ENCODE measurements at places on chromosomes 2 and 18.

GRCh38 chr2:216549926-216550690 is 51.5 kb downstream of the RPL37A start:
- no peak for DNase-seq

GRCh38 chr2:233912691-233913423 is 4.3 kb upstream of the TRPM8 start:
- peak; percentile 4 for DNase-seq

- DNase-seq: no peak
Observed at GRCh38 chr18:49139766-49140165, 189.0 kb upstream of the SMAD7 start.

DNA sequence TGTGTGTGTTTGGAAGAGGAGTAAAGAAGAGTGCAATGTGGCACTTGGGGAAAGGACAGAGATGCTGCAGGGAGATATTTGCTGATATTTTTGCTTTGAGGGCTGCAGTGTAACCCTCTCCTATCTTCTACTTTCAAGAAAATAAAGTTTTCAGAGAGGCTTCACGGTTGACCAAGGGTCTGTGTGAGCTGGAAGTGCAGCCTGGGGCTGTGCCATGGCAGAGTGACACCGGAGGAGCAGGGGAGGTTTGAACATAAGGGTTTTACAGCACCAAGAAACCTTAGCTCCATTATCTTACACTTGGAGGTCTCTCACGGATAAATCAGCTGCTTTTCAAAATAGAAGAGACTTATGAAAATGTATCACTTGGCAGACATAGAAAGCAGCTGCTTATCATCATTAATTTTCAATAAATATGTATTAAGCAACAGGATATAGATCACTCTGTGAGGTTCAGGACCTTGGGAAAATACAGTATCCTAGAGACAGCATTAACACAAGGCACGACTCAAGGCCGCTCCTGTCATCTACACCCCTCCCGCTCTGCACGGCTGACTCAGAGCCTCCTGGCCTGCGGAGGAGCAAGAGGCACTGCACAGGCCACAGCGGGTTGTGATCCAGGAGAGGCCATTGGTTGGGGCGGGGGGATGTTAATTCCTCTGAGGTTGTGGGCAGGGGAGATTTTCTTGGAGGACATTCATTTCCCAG is 127.8 kb downstream of the COPS8 start:
- no peak for DNase-seq

- no peak for DNase-seq
Observed at GRCh38 chr2:49178656-49179055, 24.3 kb upstream of the FSHR start.

DNA sequence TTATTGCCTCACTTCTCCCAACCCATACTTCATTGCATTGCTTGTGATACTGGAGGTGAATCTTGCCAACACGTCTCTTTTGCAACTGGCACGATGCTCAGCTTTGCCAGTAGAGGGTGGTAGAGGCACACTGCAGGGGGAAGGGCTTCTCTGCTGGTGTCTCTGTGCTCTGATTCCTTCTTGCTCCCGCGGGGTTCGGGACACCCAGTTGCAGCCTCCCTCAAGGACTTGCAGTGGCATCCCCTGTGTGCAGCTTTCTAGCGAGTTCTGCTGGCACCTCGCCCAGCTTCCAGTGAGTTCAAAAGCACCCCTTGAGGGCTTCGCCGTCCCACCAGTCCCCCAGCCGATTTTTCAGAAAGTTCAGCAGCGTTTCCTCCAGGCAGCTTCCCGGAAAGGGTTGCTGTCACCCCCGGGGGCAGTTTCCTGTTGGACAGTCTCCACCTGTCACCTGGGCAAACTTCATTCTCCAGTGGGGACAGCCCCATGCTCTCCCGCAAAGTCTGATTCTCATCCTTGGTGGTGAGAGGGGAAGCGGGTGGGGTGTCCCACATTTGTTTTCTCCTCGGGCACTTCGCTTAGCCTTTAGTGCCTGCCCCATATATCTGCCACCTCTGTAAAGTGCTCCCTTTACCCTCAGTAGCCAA is 35.4 kb upstream of the EN1 start:
- DNase-seq: peak; percentile 52

- no peak for DNase-seq
Observed at GRCh38 chr2:164624316-164624715, 3.0 kb upstream of the GRB14 start.

DNA sequence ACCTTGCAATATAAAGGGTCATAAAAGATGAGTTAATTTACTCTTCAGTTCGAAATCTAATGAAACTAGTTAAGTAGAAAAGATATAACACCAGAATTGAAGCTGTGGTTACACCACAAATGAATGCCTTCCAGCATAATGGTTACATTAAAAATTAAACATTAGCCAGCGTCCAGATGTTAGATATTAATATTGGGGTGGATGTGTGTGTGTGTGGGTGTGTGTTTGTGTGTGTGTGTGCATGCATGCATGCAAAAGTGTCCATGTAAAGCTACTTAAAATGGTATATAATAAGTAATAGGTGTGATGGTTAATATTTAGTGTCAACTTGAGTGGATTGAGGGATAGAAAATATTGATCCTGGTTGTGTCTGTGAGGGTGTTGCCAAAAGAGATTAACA is 170.4 kb upstream of the FN1 start:
- no peak for DNase-seq

DNA sequence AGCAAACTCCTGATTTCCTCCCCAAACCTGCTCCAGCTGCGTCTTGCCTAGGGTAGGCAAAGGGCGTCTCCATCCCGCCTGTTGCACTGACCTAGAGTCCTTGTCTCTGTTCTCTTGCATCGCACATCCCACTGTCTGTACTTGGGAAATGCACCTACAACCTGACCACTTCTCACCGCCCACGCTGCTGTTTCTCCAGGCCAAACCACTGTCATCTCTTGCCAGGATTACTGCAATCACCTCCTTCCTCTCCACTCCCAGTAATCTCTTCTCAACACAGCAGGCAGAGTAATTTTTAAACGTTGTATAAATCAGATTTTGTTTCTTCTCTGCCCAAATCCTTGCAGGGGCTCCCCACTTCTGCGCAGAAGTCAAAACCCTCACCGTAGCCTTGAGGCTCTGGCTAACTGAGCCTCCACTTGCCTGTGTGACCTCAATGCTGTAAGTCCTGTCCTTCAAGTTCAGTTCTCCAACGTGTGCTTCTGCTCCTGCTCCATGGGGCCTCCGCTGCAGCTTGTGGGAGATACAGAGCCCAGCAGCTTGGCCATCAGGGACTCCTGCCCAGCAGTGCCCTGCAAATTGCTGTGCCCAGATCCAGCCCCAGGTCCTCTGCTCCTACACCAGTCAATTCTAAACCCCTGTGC is 27.7 kb upstream of the SEMA4C start:
- no peak for DNase-seq

DNA sequence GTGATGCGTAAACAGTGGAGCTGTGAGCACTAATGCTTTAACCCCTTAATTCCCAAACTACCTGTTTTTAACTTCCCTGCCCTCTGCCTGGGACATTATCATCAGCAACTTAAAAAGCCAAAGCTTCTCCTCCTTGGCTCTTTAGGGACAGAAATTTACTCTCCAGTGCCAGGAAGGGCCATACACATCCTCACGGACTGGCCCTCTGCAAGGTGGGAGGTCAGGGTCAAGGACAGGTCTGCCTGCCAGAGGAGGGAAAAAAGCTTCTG is 21.5 kb downstream of the KCTD1 start:
- no peak for DNase-seq

DNA sequence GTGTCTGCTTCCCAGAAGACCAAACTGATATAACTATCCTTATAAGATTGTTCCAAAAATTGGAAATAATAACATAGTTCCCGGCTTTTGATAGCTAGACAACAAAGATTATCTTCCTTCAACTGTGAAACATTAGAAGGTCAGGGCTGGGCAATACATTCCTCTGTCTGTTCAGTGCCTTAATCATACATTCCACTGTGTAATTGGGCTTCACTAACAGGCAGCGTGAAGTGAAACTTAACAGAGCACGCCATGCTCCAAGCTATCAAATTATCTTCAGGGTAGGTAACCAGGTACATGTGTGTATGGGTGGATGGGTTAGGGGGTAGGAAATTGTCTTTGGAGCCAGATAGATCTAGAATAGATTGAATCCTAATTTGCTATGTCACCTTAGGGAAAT is 23.5 kb upstream of the ARL5A start:
- no peak for DNase-seq

DNA sequence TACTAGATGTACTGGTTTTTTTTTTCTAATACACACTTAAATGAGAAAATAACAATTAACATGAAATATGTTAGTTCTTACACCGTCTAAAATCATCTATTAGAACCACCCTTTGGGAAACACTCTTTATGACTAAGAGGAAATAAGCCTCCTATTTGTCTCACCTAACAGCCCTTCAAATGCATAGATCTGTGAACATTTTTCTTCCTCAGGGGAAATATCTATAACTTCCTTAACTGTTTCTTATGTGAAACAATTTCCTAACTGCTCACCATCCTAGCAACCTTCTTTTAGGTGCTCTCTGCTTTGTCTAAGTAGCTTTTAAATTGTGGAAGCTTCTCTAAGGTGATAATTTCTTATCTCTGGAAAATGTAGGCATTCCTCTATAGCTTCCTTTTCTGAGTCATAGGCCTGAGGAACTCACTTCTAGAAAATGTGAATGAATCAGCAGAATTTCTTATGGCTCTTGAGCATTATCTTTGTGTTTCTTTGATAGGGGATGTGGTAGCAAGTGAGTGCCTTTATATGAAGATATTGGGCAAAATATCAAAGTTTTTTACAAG is 56.1 kb downstream of the CNTNAP5 start:
- no peak for DNase-seq

DNA sequence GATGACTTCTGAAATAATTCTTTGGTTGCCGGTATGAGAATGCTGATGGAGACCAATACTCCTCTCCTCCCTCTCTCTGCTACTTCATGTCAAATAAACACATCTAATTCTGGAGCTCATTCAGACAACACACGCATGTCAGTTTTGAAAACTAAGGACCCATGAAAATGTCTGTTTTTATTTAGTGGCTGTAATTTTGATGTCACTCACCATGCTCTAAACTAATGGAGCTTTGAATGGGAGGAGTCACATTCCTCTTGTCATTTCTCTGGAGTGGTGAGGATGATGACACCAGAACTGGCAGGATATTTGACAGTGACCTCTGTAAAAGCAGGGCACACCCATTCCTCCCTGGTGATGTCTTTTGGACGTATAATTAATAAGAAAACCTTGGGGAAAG is 163.0 kb downstream of the PHLPP1 start:
- no peak for DNase-seq

GRCh38 chr18:25915907-25916306 is 174.5 kb downstream of the SS18 start:
- DNase-seq: no peak

GRCh38 chr18:75076286-75076685 is 132.7 kb downstream of the PTGR3 start:
- DNase-seq: no peak

DNA sequence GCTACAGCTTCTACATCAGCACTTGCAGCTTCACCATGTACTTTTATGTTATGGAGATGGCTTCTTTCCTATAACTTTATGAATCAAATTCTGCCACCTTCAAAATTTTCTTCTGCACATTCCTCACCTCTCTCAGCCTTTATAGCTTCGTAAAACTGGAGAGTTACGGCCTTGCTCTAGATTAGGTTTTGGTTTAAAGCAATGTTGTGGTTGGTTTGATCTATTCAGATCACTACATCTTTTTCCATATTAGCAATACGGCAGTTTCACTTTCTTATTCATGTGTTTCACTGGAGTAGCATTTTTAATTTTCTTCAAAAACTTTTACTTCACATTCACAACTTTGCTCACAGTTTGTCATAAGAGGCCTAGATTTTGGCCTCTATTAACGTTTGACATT is 242.9 kb upstream of the GYPC start:
- no peak for DNase-seq

DNA sequence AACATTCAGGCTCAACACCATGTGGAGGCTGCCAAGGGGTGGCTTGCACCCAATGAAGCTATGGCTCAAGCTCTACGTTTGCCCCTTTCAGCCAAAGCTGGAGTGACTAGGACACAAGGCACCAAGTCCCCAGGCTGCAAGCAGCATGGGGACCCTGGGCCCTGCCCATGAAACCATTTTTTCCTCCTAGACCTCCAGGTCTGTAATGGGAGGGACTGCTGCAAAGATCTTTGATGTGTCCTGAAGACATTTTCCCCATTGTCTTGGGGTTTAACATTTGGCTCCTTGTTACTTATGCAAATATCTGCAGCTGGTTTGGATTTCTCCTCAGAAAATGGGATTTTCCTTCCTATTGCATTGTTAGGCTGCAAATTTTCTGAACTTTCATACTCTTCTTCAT is 51.0 kb downstream of the PDE1A start:
- DNase-seq: no peak

DNA sequence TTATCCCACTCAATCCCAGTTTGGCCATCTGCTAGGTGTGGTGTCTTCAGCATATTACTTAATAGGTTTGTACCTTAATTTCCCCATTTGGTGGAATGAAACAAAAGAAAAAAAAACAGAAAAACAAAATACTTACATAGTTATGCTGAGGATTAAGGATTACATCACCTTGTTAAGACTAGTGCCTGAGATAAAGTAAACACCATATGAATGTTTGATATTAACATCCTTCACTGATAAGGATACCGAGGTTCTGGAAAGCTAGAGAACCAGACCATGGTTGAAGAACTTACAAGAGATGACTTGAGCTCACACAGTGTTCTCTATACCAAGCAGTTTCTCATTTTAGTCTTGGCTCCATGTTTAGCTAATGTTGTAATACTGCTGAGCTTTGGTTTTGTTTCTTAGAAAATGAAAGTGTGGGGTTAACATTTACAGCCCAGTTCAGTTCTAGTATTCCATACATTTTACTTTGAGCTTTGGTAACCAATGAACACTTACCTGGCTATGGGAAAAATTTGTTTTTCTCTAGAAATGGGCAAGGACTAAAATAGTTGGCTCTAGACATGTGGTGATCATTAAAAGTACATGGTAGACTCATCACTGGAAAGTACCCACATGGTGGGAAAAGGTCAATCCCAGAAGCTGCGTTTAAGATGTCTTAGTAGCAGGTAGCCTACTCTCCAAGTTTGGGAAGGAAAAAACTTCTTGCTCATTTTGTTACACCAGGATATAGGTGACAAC is 5.8 kb upstream of the GPD2 start:
- no peak for DNase-seq

GRCh38 chr18:27599202-27599829 is 414.2 kb upstream of the CHST9 start:
- DNase-seq: peak; percentile 9

GRCh38 chr2:65957886-65958285 is 477.0 kb upstream of the MEIS1 start:
- no peak for DNase-seq

GRCh38 chr2:17133052-17133671 is 385.1 kb downstream of the RAD51AP2 start:
- no peak for DNase-seq

- DNase-seq: peak; percentile 61
Observed at GRCh38 chr2:120177001-120177621, 46.1 kb downstream of the TMEM185B start.

GRCh38 chr2:142834021-142834420 is 43.4 kb upstream of the KYNU start:
- DNase-seq: no peak

- no peak for DNase-seq
Observed at GRCh38 chr2:205055251-205055650, 510.0 kb downstream of the PARD3B start.

- DNase-seq: no peak
Observed at GRCh38 chr2:200042944-200043343, 87.6 kb downstream of the MAIP1 start.

GRCh38 chr2:149112713-149113112 is 74.2 kb downstream of the LYPD6B start:
- no peak for DNase-seq
